ENCODE measurements at places on chromosomes 6 and 20.

GRCh38 chr6:169254456-169255316 is 1.0 kb upstream of the THBS2 start:
- DNase-seq = no peak

- DNase-seq = no peak
These were observed 53.4 kb upstream of the TBXT start for GRCh38 chr6:166221040-166221439.

DNA sequence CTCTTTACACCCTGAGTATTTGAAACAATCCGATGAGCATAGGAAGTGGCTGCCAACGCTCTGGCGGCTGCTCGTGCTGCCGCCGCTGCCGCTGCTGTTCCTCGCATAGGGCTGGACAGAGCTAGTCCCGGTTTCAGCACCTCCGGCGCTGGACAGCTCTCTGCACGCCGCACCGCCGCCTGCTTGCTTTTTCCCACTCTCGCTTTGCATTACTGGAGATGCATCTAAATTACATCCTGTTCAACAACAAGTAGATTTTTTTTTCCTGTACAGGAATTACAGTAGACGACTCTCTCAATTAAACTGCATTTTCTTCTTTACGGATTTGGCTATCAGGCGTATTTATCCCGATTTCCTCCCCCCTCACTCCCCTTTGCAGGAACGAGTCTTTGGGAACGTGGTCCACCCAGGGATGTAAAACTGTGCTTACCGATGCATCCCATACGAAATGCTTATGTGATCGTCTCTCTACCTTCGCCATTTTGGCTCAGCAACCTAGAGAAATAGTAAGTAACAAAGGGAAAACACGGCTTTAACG is 563.8 kb downstream of the LMBRD1 start:
- peak; percentile 7 for DNase-seq

- DNase-seq = no peak
These were observed 117.0 kb downstream of the SLC16A10 start for GRCh38 chr6:111204305-111204704.

DNA sequence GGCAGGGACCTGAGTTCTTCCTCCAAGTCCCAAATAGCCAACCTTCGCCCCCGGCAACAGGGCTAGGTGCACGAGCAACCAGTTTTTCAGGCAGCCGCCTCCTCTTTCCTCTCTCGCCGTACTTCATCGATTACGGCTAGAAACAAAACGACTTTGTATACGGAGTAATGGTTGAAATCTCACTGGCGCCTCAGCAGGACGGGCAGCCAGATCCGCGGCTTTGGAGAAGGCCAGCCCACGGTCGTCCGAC is 333 bp upstream of the SMIM13 start:
- DNase-seq = no peak

GRCh38 chr6:43220439-43220951 is 8.8 kb downstream of the DNPH1 start:
- no peak for DNase-seq

DNA sequence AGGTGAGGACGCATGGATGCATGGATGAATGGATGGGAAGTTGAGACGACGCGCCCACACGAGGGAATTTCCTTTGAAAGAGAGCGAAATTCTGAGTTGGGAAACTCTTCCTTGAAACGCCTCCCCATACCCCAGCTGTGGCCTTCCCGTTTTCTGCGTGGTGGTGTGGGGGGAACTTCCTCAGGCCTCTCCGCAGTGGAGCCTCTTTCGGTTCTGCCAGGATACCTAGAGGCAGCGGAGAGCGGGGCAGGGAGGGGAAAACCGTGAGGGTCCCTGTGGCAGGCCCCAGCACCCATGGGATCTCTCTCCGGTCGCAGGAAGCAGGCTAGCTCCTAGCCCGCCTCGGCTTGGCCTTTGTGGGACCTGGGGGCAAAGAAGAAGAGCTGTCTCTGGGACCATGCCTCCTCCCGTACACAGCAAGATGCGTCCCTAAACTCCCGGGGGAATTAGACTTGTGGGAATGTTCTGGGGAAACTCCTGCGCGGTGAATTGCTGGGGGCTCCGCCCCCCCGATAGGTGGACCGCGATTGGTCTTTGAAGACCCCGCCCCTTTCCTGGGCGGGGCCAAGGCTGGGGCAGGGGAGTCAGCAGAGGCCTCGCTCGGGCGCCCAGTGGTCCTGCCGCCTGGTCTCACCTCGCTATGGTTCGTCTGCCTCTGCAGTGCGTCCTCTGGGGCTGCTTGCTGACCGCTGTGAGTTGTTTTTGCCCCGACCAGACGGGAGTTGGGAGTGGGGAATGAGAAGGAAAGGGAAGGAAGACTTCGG is at the start of gene CD40:
TSS of gene CD40 (plus strand) at position 611 of the 764 bp plus-strand sequence. CDS start at position 641, 30 bp downstream.
- peak; percentile 41 for DNase-seq

DNA sequence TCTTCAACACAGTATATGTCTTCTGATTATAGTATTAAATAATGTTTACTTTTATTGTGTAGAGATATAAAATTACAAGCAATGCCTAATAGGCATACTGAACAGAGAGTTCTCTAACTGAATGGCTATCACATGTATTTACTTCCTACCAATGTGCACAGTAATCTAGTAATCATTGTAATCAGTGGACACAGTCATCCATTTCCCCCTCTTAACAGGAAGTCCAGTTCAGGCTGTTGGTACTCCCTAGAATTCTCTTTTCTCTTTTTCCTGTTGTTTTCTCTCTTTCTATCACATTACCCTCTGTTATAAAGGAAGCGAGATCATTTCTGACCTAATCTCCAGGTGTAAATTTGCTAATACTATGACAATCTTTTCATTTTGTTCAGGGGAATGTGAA is 172.5 kb downstream of the HTR1B start:
- no peak for DNase-seq

DNA sequence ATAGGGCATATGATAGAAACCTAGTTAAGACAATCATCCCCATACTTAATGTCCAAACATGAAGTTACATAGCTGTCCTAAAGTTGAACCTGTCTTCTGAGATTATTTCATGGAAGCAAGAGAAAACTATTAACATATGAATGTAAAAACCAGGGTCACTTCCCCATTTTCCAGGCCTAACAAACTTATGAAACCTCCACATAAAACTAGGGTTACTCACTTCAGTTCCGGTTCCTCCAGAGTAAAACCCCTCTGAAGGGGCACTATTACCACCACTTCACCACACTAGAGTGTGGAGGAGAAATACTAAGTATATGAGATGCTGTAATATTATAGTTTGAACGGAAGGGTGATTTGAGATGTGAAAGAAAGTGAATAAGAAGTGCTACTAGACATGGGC is 14.9 kb downstream of the PRKN start:
- DNase-seq = no peak

GRCh38 chr20:50510706-50511542 is 741 bp downstream of the PTPN1 start:
- DNase-seq = no peak

DNA sequence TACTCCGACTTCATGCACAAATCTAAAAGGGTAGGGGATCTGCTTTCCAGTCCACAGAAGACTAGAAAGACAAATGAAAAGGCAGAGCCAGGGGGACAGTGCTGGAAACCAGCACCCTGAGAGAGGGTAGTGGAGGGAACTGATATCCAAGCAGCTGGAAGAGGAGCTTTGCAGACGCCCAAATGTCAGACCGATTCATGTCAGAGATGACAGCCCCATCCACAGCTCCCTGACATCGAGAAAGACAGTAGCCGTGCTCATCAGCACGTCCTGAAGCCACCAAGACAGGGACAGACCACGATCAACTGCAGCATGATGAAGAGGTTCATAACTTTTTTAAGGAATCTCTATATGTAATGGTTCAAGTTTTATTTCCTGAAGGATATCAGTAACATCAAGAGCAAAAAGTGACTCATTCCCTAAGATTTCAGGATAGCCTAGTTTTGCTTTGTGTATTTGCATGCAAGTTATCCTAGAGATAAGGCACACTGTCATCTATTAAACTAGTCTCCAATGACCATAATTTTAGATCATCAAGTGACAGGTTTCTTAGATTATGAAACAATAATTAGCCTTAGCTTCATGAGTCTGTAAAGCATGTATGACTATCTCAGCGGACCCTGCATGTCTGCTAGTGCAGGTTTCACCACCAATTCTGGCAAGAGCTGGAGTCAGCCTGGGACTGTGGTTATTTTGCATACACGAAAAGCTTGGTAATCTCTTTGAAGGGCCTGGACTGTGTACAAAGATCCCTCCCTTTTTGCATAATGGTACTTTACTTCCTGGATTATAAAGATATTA is 43.0 kb downstream of the PRDM1 start:
- DNase-seq = no peak

DNA sequence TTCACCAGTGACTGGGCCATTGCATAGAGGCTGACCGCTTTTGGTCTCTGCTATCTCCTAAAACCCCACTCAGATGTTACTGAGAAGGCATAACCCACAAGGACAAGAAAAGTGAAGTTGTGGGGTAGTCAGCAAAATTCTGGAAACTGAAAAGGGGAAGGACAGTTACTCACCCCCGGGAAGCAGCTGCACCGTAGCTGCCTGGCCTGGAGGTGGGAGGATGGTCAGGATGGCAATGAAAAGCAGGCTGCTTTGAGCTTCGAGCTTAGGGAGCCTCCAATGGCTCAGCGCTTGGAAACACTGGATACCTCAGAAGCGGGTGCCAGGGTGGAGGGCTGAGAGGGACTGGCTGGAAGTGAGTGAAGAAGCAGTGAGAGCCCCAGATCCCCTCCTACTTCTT is 56.0 kb downstream of the KCNK5 start:
- no peak for DNase-seq

GRCh38 chr20:29690274-29690673 is 1567.2 kb upstream of the DEFB115 start:
- no peak for DNase-seq

- no peak for DNase-seq
These were observed 33.5 kb downstream of the DACT2 start for GRCh38 chr6:168286116-168286515.

DNA sequence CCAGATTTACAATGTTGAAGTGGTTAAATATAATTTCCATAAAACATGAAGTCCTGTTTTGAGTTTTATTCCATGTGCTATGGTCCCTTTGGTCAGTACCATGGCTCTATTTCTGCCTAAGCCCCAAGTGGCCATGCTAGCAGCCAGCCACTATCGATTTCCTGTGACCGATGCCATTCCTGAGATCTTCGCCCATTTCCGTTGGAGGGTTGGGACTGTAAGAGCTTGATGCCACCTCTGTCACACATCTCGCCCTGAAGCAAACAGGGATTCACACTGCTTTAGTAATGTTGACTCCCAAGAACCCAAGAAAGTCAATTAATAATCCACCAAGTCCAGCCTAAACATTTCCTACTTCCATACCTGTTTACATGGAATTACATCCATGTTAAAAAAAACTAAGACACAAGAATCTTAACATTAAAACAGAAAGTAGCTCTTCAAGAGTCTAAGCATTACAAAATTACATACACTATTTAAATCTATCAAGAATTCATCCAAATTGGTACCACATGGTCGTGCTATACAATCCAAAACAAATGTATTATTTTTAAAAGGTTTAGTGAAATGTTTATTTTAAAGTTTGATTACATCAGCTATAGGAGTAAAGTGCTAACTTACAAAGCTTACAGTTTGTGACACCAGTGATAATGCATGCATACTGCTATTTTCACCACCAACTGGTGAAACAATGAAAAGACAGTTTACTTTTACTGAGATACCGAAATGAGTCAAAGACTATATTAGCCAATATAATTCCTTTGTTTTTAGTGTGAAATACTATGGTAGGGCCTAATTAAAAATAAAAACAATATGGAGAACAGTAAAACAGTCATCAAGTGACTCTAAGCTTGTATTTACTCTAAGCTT is 2.5 kb downstream of the RBM39 start:
- DNase-seq = no peak
